ENCODE measurements at places on chromosomes 1 and 21.

DNA sequence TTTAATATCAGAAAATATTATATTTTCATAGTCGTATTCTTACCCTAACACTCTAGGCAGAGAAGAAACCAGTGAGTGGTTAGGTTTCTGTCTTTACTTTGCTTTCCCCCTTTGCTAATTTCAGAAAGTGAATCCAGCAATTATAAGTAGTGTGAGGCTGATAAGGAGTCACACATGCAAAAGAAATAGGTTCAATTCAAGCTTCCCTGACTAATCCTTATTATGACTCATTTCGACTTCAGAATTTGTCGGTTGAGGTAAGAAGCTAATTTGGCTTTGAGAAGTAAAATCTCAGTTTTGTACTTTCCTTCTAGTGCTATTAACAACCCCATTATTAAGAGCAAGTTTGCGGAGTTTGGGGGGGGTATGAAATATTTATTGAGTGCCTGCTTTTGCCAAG is 22.4 kb downstream of the ESRRG start:
- no peak for DNase-seq

DNA sequence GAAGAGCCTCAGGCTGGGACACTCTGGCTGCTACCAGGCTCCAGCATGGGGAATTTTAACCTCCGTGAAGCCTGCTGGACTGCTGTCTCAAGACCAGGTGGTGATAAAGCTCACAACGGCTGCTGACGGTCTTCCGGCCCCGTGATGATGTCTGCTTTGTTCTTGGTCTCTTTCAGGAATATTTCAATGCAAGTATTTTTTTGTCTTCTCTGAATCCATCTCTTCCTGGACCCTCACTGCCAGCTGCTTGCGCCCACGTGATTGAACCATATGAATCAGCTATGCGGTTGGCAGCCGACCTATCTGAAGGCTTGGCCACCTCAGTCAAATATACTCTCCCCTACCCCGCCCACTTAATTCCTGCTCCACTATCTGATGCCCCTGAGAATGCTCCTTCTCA is 14.6 kb upstream of the SLC6A17 start:
- DNase-seq = no peak

DNA sequence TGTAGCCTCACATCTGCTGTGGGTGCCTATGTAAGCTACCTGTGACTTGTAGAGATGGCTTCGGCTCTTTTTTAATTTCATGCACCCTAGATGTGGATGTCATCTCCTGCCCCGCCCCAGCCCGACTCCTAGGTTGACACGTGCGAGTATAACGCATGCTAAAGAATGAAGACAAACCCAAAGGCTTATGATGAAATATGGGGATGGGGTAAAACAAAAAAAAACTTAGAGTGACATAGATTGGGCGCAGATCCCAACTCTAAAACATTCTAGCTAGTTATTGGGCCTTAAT is 613 bp upstream of the ERO1B start:
- no peak for DNase-seq

- DNase-seq = no peak
These were observed 154.6 kb downstream of the RGS7 start for GRCh38 chr1:241202401-241202800.

DNA sequence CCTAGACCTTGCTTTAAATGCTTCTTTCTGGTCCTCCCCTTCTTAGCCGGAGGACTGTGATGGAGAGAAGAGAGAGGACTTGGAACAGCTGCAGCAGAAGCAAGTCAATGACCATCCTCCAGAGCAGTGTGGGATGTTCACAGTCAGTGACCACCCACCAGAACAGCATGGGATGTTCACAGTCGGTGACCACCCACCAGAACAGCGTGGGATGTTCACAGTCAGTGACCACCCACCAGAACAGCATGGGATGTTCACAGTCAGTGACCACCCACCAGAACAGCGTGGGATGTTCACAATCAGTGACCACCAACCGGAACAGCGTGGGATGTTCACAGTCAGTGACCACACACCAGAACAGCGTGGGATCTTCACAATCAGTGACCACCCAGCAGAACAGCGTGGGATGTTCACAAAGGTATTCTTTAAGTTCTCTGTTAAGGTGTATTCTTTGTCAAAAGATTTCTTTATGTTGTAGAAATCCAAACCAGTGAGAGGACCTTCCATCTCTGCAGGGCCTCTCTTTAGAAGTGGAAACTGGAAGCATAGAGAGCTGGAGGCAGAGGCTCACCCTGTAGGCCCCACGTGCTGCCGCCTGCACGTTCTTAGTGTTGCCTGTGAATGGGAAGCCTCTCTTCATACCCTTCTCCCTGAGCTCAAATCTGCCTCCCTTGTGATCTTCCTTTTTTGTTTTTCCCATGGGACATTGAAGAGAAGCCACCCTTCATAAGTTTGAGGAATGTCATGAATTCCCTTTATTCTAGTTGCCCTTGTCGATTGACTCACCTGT is 10.6 kb downstream of the PCNT start:
- DNase-seq = no peak

DNA sequence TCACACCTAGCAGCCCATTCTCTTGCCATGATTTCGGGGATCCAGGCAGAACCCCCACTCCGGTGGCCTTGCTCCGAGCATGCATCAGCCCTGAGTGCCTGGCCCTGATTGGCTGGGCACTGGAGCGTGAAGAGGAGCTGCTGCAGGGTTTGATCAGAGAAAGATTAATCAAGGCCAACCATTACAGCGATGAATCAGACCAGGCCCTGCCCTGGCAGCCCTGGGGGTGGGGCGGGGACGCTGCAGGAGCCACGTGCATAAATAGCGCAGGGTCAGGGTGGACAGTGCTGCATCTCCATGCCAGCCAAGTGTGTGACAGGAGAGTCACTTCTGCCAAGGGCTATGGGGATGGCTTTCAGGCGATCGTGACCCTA is 3.4 kb upstream of the FAM131C start:
- DNase-seq = peak; percentile 72

GRCh38 chr1:48200166-48200900 is 22.2 kb upstream of the SLC5A9 start:
- DNase-seq = no peak

GRCh38 chr21:32009263-32009662 is 136.4 kb downstream of the HUNK start:
- no peak for DNase-seq

DNA sequence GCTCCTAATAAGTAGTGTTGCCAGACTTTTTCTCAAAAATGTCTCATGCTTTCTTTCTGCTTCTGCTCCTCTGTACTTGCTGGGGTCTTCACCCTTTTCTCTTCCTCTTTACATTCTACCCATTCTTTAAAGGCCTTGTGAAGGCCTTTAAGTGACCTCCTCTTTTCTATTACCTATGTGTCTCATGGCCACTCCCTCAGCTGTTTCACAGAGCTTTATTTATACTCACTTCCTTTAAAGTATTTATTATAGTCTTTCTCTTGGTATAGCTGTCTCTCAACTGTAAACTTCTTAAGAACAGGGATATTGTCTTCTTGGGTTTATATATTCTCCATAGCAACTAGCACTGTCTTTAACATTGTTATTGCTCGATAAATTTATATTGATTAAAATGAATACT is 792 bp downstream of the GOLPH3L start:
- no peak for DNase-seq

DNA sequence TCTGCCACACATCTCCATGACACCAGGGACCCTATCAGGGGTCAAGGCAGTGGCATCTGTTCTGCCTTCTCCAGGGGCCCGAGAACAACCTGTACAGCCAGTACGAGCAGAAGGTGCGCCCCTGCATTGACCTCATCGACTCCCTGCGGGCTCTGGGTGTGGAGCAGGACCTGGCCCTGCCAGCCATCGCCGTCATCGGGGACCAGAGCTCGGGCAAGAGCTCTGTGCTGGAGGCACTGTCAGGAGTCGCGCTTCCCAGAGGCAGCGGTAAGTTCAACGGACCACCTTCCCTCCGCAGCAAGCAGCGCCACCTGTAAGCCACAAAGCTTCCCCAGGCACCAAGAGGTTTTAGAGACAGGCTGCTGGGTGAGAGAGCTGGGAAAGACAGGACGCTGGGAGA is 15.9 kb downstream of the MX2 start:
- DNase-seq = no peak

Measured in AG09319 (cell line).